ENCODE measurements at places on chromosomes 1 and 21.

DNA sequence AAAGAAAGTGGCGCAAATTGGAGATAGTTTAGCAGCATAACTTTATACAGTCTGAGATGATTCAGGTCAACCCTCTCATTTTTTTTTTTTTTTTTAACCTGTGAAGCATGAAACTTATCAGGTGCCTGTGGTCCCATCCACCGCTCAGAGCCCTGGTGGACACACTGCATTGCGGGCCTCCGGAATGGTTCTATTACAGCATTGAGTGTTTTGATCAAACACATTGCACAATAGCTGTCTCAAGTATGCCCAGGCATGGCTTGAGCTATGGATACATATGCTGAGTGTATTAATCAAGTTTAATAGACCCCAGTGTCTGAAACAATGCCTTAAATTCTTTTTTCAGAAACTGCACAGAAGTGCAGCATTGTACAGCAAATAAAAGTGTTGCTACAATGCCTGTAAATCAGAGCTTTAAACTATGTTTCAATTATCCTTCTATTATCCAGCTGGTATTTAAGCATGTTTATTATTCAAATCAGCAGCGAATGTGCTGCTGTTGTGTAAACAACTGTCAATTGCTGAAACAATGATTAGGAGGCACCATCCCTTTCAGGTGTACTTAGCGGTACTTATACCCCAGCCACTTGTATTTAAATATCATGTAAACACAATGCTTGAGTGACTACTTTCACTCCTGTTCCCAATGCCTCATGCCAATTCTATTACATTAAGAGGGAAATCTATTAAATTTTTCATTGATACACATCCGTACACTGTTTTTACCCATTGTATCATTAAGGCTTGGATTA lies 456.6 kb downstream of the RPS6KC1 start:
- no peak for ATAC-seq

- no peak for ATAC-seq
These were observed 27.1 kb downstream of the SAMSN1 start for GRCh38 chr21:14519000-14519399.

GRCh38 chr1:244074559-244075171 lies 23.6 kb downstream of the ZBTB18 start:
- peak; percentile 88 for ATAC-seq

- ATAC-seq: no peak
These were observed 3.0 kb downstream of the TNFRSF4 start for GRCh38 chr1:1210726-1211540.

DNA sequence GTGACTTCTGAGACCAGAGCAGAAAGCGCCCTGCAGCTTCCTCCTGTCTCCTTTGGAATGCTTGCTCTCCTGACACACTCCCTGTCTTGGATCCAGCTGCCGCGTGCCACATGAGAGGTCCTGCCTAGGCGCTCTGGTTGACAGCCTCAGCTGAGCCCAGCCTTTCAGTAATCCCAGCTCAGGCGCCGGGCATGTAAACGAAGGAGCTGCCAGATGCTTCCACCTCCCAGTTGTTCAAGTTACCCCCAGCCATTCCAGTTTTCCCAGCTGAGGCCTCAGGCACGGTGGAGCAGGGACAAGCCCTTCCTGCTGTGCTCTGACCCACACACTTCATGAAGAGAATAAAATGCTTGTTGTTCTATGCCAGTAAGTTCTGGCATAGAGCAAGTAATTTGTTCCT lies 14.3 kb upstream of the CD34 start:
- no peak for ATAC-seq

DNA sequence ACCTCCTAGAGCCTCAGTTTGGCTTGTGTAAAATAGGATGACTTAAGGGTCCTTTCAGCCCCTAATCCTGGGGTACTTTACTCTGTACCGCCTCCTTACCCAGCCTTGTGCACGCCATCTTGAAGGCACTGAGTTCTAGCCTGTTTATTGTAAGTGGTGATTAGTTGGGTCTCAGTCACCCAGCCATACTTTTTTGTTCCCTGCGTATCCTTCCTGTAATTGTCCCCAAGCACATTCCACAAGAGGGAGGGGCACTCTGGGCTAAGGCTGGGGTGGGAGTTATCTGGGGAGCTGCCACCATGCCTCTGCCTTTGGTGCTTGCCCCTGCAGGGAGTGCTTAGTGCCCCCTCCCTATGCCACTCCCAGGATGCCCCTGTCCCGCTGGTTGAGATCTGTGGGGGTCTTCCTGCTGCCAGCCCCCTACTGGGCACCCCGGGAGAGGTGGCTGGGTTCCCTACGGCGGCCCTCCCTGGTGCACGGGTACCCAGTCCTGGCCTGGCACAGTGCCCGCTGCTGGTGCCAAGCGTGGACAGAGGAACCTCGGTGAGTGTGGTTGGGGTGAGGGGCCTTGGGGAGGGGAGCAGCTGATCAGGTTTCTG lies 856 bp downstream of the FDPS start:
- ATAC-seq: no peak

DNA sequence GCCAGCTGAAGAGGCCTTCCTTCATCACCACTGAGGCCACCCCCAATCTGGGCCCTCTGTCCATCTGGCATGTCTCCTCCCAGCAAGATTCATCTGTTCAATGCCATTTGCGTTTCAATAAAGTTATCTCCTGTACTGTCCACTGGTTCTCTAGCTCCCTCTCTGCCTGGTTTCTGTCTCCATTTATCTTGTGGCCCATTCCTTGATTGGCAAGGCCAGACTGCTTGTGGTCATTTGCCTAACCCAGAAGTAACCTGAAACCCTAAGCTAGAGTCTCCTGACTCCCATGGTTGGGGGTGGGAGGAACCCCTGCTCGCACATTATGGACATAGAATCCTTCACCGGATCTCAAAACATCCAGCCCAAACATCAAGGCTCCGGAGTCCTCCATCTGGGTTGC lies 2.1 kb upstream of the IPO9 start:
- ATAC-seq: no peak

- no peak for ATAC-seq
These were observed 367.7 kb upstream of the DPYD start for GRCh38 chr1:98288494-98288893.

DNA sequence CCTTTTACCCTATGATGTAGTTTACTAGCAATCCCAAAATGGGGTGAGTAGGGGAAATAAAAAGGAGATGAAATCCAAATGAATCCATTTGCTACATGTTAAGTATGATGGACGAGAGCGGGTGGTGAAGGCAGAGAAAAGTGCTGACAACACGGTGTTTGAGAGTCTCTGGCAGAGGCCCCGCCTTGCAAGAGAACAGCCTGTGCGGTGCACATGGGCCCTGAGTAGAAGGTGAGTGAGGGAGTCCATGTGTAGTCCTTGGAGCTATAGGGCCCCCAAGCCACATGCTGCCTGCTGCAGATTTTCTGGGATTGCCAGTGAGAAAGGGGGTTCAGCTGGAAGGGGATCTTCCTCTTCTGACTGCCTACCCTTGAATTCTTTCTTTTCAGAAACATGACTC lies 177.1 kb downstream of the TNR start:
- no peak for ATAC-seq

DNA sequence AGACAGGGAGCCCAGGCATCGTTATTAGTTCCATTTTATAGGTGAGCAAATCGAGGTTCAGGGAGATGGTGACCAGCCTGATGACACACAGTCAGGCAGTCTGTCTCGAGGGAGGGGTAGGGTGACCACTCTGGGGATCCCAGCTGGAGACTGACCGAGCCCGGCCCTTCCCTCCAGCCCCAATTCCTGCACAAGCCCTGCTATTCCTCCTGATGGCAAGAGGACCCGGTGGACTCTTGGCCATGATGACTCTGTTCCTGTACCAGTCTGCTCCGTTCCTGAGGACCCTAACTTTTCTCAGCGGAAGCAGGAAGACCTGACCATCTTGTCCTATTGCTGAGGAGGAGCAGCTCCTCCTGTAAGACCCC lies 391 bp downstream of the AGT start:
- no peak for ATAC-seq

DNA sequence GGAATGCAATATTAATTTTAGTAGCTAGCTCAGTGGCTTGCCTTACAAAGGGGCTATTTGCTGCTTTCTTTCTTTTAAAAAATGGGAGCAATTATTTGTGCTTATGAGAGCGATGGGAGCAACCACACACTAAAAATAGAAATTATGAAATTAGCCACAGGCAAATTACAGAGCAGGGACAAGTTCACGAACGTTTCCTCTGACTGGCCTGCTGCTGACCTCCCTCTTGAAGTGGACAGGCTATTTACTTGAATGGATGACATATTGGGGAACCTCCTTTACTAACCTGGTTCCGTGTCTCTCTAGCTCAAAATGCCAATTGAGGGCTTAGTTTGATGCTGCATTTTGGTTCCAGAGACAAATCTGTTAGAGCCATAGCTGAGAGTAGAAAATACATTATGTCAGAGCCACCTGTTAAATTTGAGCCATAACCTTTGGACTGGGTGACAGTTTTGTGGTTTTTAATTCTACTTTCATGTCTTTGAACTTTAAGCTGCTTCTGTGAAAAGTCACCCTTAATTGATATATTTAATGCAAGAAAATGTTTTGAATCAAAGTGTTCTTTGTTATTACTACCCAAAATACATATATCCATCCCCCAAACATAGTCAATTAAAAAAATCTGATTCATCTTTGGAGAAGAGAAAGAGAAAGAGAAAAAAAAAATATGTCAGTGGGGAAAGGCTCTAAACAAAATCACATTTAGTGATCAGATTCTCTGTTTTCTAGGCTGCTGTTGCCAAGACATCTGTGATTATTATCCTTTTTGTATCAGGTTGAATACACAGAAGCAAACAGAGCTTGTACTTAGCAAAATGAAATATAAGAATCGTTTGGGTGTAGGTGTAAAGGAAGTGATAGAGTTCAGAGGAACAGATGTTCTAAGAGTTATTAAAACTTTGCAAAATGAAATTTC lies 351.9 kb downstream of the ADGRL2 start:
- no peak for ATAC-seq

- no peak for ATAC-seq
These were observed 19.1 kb downstream of the SLC25A33 start for GRCh38 chr1:9558271-9558945.

DNA sequence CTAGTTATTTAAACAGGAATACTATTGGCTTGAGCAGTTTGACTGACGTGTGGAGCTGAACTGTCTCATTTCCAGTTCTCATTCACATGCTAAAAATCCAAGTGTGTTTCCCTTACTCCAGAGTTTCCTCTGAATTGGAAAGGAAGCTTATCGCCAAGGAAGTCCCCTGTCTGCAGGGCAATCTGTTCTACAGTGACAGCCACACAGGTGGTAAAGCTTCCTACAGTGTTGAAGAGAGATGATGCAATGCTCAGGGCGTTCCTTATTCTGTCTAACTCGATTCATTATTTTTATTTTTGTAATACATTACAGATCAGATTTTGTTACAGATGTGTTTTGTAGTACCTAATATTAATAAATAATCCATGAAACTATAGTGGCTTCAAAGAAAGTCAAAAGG lies 41.3 kb downstream of the ADAMTS5 start:
- no peak for ATAC-seq

DNA sequence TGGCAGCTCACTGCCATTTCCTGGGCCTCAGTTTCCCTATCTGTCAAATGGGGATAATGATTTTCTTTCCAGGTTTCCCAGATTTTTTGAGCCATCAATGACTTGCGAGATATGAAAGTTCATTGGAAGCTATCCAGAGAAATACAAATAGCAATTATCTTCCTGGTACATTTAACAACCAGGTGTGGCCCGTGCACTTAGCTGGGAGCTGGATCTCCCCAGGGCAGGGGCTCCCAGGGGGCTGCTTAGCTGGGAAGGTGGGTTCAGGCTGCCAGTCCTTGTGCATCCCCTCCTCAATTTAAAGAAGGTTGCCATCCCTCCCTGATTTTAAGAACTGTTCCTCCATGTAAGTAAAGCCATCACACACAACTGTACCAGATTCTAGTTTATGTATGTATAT lies 3.6 kb upstream of the TMEM54 start:
- no peak for ATAC-seq

DNA sequence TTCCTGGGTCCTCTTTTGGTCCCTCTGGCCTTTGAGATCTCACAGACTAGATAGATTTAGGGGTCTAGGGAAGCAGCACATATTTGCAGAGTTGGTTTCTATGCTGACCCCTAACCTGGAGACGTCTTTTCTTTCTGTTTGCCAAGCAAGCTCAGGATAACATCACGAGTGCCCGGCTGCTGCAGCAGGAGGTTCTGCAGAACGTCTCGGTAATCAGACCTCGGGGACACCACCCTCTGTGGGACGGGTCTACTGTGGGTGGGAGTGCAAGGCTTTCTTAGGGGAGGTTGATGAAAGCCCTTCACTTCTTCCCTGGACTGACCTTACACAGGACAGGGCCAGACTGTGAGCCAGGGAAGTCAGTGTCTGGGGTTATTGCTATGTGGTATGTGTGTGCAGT lies 2.9 kb downstream of the IL24 start:
- no peak for ATAC-seq

DNA sequence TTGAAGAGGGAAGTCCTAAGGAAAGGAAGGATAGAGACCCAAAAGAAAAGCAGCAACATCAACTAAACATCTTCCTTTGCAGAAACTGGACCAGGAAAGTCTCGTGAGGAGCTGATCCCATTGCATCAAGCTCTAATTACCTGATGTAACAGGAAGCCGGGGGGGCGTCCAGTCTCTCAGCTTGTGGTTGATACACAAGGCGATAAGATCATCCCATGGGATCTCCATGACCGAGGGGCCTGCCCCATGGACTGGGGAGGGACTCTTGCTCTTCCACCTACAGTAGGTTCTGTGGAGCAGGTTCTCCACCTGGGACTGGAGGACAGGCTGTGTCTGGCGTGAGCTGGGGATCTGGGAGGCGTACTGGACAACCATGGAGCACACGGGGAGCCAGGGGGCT lies 14.8 kb upstream of the LSS start:
- ATAC-seq: no peak

DNA sequence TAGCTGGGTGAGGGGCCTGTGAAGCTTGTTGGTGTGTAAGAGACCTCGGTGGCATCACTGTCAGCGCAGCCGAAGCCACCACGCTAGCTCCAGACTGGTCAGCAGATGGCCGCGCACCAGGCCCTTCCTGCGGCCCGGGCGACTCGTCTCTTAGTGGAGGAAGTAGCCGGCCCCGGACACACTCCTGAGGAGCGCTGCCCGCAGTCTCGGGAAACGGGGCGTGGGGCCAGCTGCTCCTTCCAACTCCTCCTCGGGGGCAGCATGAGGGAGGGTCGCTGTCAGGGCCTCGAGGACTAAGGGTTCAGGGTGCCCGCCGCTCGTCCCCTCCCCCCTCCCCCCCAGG lies 20.4 kb downstream of the H3-3A start:
- peak; percentile 47 for ATAC-seq

GRCh38 chr1:203673550-203674411 lies 47.1 kb downstream of the ATP2B4 start:
- peak; percentile 85 for ATAC-seq

Measured in activated T-helper 17 cell treated with anti-CD3 and anti-CD28 coated beads, Interleukin-2, amount 50 U/mL, for 72 hours (primary cell).